ENCODE measurements at places on chromosomes 4 and X.

DNA sequence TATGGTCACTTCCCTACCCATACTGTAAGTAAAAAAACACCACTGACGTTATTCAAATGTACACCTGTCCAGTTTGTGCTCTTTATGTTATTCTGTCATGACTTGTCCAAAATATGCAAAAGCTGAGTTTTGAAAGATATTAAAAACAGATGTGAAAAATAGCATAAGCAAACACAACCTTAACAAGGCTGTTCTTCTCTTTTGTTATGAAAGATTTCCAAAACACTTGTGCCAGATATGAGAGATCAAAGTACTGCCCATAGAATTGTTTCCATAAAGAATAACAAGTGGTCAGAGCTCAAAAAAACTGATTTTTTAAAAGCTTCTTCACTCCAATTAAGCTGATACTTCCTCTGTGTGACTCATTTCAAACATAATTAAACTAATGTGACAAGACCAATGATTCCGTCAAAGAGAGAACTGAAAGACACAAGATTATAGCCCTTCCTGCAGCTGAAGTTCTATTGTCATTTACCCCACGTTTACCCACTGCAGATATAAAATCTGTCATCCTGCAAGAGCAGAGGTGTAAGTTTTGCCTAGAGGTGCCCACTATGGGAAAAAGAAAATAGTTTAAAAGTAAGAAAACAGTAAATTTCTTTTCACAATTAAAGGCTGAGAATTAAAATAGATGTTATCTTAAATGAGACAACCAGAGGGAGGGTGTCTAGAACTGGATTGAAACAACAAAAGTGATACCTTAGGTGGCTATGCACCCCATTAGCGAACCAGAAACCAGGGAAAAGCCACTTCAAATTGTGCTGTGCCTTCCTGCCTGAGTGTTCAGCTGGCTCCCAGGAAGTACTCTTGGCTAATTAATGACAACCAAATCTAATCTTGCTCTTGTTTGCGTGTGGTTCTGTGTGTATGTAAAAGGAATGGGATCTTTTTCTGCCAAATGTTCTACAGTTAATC lies 30.1 kb downstream of the RASSF6 start:
- no peak for DNase-seq

DNA sequence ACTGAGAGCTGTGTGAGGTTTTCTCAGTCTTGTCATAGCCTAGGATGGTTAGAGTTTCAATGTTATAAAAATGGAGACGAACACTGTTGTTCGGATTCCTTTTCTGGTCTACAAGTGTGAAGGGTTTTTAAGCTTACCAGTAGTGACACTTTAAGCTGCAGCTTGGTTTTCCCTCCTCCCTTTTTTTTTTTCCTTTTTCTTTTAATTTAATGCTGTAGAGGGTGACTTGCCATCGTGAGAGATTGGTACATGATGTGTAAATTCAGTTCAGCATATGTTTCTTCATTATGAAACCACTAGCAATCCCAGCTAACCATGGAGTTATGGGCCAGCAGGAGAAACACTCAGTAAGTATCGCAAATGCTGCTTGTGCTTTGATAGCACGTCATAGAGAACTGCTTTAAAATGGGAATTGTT lies 165.0 kb downstream of the RAPGEF2 start:
- peak; percentile 65 for DNase-seq

GRCh38 chr4:16652732-16653305 lies 245.6 kb downstream of the LDB2 start:
- DNase-seq: no peak

DNA sequence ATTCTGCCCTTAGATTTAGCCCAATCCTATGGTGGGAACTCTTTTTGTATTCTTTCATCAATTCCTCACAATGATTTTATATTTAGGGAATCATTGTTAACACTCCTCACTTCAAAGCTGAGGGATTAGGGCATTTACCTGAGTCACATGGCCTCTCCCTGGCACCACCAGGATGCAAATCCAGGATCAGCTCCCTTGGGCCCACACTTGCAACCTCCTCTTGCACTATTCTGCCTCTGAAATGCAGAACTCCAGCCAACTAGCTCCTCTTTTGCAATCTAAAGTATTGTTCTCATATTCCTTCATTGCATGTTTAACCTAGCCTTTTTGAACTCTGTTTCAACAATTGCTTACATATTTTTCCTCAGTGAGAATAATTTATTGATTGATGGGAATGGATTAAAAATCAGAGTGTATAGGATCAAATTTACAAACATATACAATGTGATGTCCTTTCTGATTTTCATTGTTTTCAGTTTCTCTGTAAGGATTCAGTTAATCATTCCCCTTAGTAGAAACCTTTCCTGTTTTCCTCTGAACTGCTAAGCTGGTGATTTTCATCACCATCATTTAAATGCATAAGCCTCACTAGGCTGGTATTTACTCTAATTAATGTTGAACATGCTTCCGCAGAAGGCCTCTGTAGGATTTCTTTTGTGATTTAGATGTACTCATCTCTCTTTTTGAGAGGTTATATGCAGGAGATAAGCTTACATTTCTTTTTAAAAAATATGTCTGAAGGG lies 3.3 kb upstream of the RELL1 start:
- no peak for DNase-seq

GRCh38 chrX:102846544-102847236 lies 90.4 kb upstream of the RAB40AL start:
- DNase-seq: peak; percentile 70

DNA sequence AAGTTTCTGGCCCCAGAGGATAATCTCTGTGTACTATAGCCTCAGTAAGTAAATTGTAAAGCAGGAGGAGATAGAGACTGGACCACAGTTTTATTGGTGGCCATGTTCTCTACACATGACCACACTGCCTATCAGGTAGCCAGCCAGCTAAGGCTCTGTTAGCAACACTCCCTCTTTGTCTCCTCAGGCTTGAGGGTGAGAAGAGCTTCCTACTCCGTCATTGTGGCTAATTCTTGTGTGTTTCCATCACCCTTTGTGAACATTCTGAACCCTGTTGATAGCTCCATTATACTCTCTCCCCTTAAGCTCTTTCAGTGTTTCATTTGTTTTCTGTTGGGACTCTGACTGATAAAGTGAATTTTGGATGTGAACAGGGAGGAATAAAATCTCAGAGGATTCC lies 233.4 kb downstream of the CFAP299 start:
- DNase-seq: no peak

DNA sequence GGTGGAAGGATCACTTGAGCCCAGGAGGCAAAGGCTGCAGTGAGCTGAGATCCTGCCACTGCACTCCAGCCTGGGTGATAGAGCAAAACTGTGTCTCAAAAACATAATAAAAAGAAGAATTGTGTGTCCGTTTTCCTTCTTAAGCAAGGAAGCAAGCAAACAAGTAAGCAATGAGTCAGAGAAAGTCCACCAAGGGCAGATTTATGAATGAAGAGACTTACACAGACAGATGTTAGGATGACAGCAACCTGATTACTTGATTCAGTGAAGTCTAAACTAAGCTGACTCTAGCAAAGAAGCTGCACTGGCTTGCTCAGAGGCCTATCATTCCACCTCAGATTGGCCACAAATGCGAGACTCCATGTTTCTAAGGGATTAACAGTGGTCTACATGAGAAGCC lies 34.1 kb upstream of the SCML1 start:
- DNase-seq: peak; percentile 16

DNA sequence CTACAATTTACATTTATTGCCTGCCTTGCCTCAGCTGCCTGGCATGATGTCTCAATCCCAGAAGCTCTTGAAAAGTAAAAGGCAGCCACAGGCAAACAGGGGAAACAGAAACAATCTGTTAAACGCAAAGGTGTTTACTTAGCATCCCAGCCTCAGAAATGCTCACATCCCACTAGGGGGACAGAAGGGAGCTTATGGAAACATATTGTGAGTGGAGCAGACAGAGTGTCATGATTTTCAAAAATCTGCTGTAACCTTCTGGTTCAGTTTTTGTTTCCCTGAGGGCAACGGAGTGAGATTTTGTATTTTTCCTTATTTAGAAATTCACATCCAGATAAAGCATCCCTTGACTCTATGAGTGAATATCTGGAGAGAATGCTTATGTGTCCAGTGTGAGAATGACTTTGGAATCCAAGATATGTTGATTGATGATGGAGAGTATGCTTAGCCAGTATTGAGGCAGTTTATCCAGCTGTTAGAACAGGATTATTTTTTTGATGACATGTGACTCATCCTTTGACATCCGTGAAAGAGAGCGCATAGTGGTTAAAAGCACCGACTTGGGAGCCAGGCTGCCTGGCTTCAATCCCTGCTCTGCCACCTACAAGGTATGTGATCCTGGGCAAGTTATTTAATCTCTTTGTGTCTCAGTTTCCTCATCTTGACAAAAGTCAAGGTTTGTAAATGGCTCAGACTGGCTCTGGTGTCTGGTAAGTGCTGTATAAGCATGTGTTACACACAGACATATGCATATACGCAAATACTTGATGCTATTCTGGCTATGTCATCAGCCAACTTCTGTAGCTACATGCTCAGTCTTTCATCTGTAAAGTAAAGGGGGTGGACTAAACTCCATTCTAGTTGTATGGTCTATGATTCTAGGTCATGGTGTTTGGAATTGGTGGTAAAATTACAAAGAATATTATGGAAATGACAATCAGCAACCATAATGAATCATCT lies 381.2 kb downstream of the RAPGEF2 start:
- DNase-seq: no peak

- no peak for DNase-seq
Measured at GRCh38 chrX:91079342-91080114, 355.1 kb upstream of the PABPC5 start.

- no peak for DNase-seq
Measured at GRCh38 chr4:13533670-13534343, 10.5 kb downstream of the NKX3-2 start.

GRCh38 chrX:14927401-14927800 lies 54.2 kb downstream of the MOSPD2 start:
- peak; percentile 36 for DNase-seq

- DNase-seq: no peak
Measured at GRCh38 chr4:3413675-3414420, 27.9 kb upstream of the HGFAC start.

- DNase-seq: peak; percentile 65
Measured at GRCh38 chr4:186840222-186840701, 116.6 kb upstream of the FAT1 start.

DNA sequence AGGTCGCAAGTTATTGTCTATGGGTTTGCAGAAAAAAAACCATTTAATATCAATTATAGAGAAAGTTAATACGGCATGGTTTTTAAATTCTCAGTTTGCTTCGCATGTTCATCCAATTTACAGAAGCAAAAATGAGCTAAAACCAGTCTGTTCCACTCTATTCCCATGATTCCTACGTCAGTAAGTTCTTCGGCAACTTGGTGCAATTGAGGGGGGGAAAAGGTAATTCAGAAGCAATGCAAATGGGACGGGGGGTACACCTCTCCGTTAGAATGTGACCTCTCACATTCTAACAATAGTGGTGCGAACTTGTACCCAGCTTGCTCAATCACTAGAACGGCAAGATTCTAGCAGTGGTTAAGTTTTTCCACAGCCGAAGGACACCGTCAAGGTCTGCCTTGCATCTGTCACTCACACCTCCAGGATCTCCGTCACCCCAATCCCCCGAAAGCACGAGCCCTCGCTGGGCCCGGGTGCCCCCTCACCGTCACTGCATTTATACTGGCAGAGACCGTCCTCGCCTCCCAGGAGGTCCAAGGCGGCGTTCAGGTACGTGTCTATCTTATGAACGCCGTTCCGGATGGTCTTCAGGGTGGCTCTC lies 653 bp downstream of the PLA2G12A start:
- peak; percentile 9 for DNase-seq

DNA sequence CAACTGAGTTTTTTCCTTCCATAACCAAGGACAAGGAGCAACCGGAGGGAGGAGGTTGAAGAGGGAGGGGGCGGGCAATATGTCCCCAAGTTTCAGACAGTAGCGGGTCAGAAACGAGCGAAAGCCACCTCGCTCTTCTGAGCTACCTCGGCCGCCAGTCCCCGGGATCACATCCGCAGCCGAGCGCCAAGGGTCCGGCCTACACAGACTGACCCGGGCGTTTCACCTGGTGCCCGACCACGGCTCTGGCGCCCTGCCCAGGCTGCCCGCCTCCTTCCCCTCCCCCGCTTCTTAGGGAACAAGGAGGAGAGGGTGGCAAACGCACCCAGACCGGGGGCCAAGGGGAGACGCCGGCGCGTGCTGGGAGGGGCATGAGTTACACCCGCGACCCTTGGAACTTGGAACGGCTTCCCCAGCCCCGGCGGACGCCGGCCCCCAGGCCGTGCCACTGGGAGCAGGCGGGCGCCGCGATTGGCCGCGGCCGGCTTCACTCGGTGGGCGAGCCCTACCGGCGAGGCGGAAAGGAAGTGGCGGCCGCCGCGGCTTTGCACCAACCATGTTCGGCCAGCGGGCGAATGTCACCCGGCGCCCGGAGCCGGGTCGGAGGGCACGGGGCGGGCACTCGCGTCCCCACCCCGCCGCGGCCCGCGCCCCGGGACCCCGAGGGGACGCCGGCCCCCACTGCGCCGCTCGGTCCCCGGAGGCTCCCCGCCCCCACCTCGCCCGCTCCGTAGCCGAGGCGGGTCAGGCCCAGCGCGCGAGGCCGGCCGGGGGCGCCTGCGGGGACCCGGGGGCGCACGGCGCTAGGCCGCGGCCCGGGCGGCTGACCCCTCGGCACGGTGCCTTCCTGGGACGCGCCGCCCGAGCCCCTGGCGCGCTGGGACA lies 1.5 kb downstream of the IRF2 start:
- DNase-seq: peak; percentile 58

- no peak for DNase-seq
Measured at GRCh38 chrX:8377041-8377440, 87.6 kb upstream of the VCX3B start.

DNA sequence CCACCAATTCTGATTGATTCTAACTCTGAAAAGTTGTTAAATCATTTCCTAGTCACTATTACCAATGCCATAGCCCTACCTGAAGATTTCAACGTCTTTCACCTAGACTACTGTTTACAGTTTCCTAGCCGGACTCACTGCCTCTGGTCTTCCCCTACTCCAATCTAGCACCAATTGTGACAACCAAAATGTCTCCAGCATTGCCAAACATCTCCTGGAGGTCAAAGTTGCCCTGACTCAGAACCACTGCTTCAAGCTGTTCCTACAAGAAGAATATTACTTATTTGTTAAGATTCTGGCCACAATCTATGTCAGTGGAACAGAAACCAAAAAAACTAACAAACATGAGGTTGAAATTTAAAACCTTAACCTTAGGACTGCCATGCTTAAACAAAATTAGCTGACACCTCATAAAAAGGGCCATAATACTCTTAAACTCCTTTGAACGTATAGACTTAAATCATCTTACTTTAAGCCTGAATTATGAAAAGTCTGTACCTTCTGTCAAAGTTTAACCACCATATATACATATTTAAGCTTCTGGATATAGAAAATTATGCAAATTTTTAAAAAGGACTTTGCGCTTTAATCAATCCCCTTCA lies 2.1 kb downstream of the PDS5A start:
- DNase-seq: peak; percentile 84

- no peak for DNase-seq
Measured at GRCh38 chrX:147917700-147918695, 6.3 kb downstream of the FMR1 start.

GRCh38 chr4:100302061-100303026 lies 112.1 kb upstream of the DDIT4L start:
- peak; percentile 89 for DNase-seq

GRCh38 chrX:71941776-71942175 lies 31.1 kb downstream of the NHSL2 start:
- peak; percentile 86 for DNase-seq
